Stimulated activated CD4-positive, alpha-beta T cell treated with anti-CD3 and anti-CD28 coated beads, TNF-alpha, amount 100 ng/mL, for 4 hours (primary cell): ENCODE measurements at places on chromosomes 12 and 14.

GRCh38 chr14:90105756-90106155, 44.0 kb downstream of the KCNK13 start:
- no peak for DNase-seq

- no peak for DNase-seq
Measured at GRCh38 chr14:81295958-81296923, 75.5 kb upstream of the GTF2A1 start.

DNA sequence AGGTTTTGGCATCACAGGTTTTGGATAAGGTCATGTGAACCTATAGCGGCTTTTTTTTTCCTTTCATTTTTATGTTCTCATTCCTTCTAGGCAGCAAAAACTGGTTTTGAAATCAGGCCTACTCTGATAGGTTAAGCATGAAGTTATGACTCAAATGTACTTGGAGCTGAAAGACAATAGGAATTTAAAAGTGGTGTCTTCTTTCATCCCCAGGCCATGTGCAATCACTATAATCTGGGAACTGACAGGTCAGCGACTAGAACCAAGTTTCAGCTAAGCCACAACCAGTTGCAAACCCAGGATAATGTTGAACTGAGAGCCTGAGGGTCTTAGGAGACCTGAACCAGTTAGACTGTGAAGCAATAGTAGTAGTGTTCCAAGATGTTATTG, 74.3 kb downstream of the ANO6 start:
- DNase-seq: no peak

GRCh38 chr12:103673487-103673886, 86.4 kb downstream of the STAB2 start:
- DNase-seq: no peak
